ENCODE measurements at places on chromosomes 5 and 9. TPM values are rescaled to one million over a fixed set of nuclear protein-coding genes. Genes with fewer than 3 reads are reported as not detected.
A peak's percentile ranks its signal among the peaks of the same experiment; 100 is the strongest.

The C9orf153 gene
- total RNA-seq: 0.56 TPM

The ELOVL7 gene
- total RNA-seq: 6.4 TPM

The NFX1 gene
- total RNA-seq: 15.2 TPM

The TMEM252 gene
- 0.26 TPM for total RNA-seq

The PCDHGB6 gene
- 0.33 TPM for total RNA-seq

The CDC25C gene
- 13.4 TPM for total RNA-seq

GRCh38 chr5:77867914-77868313, 91.8 kb upstream of the TBCA start:
- no peak for DNase-seq

GRCh38 chr5:97874491-97874890, 691.4 kb upstream of the RIOK2 start:
- no peak for DNase-seq

GRCh38 chr9:112496074-112496722, 9.6 kb downstream of the KIAA1958 start:
- DNase-seq: no peak

DNA sequence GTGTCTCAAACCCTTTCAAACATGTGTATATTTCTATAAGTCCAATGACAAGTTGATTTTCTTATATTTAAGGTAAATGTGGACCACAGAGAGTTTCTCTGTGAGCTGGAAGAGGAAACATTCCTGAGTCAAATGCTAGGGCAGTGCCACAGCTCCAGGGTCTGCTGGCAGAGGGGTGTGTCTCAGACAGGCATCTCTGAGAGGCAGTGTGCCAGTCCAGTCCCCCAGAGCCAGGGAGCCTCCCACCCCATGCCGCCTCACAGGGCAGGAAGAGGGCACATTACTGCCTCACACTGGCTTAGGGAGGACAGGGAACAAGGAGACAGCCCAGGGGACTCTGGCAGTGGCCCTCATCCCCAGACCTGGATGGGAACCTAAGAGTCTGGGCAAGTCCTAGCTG, 120.2 kb downstream of the TENT4A start:
- DNase-seq: no peak

GRCh38 chr5:150905312-150905683, 518 bp upstream of the ZNF300 start:
- no peak for DNase-seq

GRCh38 chr5:115842089-115842935, 577 bp downstream of the AP3S1 start:
- peak; percentile 69 for DNase-seq

DNA sequence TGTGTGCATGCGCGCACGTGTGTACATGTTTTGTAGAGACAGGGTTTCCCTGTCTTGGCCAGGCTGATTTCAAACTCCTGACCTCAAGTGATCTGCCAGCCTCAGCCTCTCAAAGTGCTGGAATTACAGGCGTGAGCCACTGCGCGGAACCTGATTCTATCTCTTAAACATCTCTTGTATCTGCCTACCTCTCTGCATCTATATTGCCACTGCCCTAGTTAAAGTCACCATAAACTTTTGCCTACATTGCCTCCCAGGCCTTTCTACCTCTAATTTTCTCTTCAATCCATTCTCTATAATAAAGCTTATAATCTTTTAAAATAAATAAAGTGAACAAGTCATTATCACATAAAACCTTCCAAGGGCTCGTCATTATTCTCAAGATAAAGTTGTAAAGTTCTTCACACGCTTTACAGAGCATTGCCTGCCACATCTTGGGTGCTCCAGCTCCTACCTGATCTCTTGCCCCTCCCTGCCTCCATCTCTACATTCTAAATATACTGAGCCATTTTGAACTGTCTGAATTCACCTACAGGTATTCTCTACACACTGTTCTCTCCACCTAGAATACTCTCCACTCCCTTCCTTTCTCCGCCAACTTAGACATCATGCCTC, 15.0 kb downstream of the TRPM6 start:
- DNase-seq: no peak

Measured in HT-29 (cell line).